Activated CD4-positive, alpha-beta T cell treated with anti-CD3 and anti-CD28 coated beads, Interleukin-2, amount 50 U/mL, for 24 hours (primary cell): ENCODE measurements at places on chromosomes 1 and 21.

GRCh38 chr1:153141377-153141776 lies 9.3 kb downstream of the SPRR2G start:
- no peak for DNase-seq

DNA sequence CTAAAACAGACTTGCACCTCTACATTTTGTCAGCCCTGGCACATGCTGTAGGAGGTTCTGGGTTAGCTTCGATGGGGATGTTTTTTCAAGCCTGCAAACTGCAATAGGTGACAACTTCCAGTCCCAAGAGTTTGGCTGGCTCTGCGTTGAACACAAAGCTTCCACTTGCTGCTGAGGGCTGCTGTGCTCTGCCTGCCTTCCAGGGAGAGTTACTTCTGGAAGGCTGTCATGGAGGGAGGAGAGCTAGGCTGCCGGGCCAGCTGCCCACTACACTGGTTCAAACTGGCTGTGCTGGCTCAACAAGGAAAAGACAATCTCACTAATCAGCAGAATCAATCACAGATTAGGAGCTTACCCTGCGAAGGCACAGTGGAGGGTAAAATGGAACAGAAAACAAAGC lies 46.7 kb upstream of the PPP2R5A start:
- DNase-seq, result no peak

DNA sequence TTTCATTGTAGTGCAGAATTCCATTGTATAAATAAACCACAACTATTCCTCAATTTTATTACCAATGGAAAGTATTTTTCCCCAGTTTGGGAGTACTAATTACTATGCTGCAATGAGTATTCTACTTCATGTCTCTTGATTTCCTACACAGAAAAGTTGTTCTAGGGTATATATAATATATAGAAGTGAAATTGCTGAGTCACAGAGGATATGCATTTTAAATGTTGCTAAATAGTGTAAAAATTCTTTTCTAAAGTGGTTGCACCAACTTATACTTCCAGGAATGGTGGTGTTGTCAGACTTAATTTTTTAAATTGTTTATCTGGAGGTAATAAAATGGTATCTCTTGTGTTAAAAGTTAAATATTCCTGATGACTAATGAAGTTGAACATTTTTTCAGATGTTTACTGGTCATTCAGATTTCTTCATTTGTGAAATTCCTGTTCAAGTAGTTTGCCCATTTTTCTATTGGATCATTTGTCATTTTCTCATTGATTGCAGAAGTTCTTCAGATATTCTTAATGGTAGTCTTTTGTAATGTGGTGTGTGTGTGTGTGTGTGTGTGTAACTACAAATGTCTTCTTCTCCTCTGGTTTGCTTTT lies 19.1 kb upstream of the MYOG start:
- no peak for DNase-seq

GRCh38 chr1:153291514-153291913 lies 21.2 kb downstream of the PGLYRP3 start:
- no peak for DNase-seq

DNA sequence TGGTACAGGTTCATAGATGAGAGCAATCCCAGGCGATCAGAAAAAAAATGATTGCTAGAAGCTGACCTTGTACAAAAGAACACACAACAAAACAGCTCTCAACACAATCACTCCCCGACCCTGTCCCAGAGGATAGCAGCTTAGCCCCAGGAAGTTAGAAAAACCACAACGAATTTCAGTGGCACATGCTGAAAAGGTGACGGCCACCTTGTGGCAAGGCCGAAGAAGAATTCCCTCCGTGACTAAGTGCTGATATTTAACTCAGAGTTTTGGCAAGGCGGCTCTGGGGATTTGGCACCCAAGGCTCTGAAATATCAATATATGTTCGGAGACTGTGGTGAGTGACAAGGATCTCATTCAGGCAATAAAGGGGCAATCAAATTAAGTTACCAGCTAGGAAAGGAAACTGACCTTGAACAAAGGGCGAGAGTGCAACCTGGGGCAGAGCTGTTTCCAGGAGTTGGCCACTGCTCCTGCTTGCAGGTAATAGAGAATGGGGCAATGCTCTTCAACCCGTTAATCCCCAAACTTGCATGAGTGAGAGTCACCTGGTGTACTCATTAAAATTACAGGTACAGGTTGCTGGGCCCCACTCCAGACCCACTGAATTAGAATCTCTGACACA lies 96.2 kb downstream of the BEND5 start:
- DNase-seq, result no peak

- DNase-seq, result no peak
Measured at GRCh38 chr1:72197786-72198185, 84.6 kb downstream of the NEGR1 start.

DNA sequence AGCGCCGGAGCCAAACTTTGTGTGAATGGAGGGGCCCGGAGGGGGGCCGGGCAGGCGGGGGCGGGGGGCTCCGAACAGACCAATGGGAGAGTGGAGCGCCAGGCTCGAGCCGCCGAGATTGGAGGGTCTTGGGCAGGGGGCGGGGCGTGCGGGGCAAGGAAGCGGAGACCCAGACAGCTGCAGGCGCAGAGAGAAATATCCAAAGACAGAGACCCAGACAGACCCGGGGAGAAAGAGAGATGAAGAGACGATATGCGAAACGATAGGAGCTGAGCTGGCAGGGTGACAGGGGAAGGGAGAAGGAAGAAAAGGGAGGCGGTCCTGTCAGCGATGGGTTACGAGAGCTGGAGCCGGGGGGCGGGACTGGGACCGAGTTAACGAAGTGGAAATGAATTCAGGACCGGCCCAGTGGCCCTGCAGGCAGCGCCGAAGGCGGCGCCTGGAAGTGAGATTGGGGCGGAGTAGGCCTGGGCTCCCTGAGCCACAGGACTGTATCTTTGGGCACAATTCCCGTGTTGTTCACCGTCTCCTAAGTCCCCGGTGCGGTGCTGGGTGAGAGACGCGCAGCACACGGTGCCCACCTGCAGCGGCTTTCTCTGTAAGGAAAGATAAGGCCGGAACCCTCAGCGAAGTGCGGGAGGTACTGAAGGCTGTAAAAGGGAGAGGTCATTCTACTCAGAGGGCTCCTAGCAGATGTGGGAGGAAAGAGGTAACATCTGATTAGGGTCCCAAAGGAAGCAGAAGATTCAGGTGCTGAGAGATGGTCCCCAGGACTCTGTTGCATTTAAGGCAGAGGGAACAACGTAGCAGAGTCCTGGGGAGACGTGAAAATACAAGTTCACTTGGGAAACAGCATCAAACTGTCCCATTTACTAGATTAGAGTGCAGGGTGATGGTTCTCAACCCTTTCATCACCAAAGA lies 543 bp upstream of the KCNJ10 start:
- peak; percentile 44 for DNase-seq

- no peak for DNase-seq
Measured at GRCh38 chr1:76102046-76102445, 27.5 kb downstream of the ST6GALNAC3 start.

GRCh38 chr21:45012662-45013259 lies 61.6 kb upstream of the ADARB1 start:
- DNase-seq, result no peak

DNA sequence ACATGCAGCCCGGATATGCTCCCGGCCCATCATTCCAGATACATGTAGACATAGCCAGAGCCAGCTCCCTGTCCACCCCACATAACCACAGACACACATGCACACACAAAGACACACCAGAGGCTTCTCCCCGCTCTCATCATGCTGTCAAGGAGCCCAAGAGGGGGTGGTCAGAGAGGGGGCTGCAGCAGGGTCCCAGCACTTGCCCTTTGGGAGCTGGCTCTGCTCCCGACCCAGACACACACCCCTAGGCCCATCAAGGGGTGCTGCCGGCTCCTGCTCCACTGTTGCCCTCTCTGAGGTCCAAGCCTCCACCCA lies 2.6 kb downstream of the PTAFR start:
- DNase-seq, result no peak

DNA sequence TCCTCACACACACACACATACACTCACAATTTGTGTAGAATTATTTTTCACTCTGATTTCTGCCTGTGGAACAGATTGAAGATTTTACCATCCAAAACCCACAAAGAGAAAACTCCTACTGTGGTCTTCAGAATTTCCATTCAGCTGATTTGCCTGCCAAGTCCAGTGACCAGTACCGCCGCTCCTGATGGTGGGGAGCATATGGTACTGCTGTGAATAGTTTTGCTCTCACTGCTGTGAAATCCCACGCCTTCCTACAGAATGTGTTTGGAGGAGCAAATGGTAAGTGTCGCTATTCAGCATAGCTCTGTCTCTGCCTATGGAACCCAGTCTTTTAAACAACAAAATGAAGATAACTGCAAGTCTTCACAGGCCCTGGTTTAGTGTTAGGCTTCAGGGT lies 629.5 kb downstream of the LMO4 start:
- DNase-seq, result no peak

- no peak for DNase-seq
Measured at GRCh38 chr1:29304025-29304684, 67.8 kb downstream of the PTPRU start.

DNA sequence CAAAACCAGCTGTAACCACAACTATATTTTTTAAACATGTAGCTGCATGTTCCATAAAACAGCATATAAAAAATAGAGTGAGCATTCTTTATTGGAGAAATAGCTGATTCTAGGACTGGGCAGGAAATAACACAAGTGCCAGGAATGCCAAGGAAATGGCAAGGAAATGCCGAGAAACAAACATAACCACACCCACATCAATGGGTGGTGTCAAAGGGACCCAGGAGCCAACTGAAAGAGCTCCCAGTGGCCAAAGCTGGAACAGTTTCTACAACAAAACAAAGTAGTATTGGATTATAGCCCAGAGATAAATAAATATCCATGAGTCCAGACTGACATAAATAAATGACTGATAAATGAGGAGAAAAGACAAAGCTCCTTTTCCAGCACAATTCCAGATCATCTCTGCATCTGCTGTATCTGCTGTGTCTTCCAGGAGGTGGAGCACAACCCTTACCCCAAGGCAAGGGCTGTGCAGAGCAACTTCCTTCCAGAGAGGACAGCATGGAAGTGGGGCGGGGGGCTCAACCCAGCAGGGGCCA lies 28.1 kb downstream of the ADARB1 start:
- DNase-seq, result no peak

- peak; percentile 61 for DNase-seq
Measured at GRCh38 chr1:153465811-153466636, 5.6 kb upstream of the S100A7 start.

- DNase-seq, result no peak
Measured at GRCh38 chr21:27366646-27367235, 399.9 kb upstream of the ADAMTS5 start.

- no peak for DNase-seq
Measured at GRCh38 chr1:74513411-74514300, 1.2 kb upstream of the LRRC53 start.

DNA sequence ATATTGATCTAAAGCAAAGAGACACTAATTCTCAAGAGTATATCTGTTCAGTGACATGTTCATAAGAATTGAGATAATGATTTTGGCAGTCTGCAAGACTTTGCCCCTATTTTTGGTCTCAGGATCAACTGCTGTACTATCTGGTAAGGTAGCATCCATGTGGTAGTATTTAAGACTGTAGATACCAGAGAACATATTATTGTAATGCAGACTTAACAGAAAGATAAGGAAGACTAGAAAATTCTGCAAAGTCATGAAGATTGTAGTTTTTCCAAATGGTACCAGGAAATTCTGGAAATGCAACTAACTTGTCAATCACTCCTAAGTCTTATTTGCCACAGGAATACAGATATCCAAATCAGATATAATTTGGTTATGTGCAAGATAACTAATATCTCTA lies 35.1 kb downstream of the RNF2 start:
- no peak for DNase-seq

DNA sequence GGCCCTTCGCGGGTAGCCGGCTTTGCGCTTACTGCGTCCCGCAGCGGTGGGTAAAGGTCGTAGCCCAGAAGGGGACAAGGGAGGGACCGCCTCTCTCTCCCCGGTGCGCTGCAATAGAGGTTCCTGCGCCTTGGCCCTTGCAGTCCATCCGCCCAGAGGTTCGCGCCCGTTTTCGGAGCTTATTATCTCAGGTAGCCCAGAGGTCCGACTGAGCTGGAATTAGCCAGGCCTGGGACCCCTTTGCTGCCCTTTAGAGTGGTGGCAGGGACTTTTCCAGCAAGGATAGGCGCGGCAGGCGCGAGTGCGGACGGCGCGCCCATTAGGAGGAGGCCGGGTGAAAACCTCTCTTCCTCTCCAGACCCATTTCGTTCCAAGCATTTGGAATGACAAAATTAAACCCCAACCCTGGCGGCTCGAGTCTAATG lies 5.0 kb downstream of the LHX4 start:
- DNase-seq, result no peak

DNA sequence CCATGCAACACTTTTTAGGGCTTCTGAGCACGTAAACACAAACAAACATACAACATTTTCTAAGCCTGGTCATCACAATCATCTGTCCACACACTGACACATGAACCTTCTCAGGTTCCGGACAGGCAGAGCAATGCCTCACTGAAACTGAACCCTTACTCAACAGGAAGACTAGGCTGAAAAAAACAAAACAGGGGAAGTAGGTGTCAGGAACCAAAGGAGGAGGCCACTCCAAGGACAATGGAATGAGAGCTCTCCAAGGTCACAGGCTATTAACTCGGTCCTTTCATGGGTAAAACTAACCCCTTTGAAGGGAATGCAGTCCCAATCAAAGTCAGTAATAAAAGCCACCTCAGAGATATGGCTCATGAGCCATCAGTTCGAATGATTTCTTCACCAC lies 76.6 kb downstream of the FAM78B start:
- DNase-seq, result no peak

DNA sequence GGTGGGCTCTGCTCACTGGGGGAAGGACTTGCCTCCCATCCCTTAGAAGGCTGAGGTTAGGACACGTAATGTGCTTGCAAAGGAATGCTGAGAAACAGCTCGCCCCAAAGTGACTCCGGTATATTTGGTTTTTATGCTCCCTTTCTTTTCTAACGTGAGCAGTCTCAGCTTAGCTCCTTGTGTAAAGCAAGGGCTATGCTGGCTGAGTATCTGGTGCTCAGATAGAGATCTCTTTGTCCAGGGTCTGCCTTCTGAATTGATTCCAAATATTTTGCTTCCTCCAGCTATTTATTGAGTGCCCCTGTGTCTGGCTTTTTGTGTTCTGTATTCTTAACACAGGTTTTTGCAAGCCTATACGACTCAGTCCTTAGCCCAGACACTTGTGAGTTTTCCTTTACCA lies 94.5 kb upstream of the ARTN start:
- DNase-seq, result no peak

DNA sequence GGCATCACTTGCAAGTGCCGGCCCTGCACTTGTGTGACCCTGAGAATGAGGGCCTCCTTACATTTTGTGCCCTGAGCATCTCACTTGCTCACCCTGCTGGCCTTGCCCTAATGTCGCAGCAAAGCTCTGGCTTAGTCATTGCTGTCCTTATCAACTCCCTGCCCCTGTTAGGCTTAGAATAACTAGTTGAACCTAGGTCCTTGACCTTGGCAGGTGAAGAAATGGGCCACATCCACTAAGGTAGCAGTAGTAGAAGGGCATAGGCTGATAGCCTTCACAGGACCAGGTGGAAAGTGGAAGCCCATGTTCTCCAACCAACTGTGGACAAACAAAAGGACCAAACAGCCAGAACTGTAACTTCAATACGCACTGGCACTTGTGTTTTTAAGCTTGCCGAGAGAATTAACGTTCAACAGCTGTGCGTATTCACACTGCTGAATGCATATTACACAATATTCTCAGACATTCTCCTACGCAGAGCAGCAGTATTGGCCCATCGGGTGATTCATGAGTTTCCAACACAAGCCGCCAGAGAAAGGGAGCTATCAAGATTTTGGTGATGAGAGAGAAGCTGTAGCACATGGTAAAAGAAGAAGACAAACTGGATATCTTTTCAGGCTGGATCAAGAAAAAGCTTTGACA lies 27.7 kb upstream of the PTGFRN start:
- no peak for DNase-seq

- DNase-seq, result no peak
Measured at GRCh38 chr1:87464022-87464490, 135.4 kb downstream of the LMO4 start.
